AG04450 (cell line): ENCODE measurements at places on chromosomes 7 and 10.

DNA sequence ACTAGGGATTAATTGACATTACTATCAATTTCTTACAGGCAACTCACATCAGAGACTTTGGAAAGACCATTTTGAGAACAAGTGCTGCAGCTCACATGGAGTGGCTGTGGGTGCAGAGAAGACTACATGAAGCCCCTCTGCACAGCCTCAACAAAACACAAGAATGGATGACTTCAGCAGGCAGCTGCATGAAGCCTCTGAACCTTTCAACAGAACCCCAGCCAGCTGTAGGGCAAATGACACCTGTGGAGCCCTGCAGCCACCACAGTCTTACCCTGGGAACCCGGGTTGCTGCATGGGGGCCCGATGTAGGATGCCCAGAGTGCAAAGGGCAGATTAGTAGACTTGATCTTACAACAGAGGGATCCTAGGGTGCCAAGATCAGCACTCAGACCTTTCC, 62.0 kb upstream of the CAMK2B start:
- no peak for DNase-seq

DNA sequence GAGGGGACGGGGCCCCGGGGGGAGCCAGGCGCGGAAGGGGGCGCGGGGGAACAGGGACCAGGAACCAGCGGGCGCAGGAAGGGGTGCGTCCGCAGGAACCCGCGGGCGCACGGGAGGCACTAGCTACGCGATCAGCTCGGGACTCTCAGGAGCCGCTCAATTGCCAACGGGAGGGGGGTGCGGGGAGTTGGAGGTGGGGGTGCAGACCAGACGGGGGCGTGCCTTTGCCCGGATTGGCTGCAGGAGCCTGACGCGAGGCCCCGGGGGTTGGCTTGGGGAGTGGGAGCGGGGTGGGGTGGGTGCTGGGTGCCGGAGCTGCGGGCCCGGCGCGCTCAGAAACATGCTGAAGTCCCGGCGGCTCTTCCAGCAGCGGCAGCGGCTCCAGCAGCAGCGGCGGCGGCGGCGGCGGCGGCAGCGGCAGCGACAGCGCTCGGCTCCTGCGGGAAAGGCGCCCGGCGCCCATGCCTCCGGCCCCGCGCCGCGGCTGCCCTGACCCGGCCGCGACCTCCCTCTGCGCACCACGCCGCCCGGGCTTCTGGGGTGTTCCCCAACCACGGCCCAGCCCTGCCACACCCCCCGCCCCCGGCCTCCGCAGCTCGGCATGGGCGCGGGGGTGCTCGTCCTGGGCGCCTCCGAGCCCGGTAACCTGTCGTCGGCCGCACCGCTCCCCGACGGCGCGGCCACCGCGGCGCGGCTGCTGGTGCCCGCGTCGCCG, at the start of gene ADRB1:
ADRB1 (plus strand) TSS at position 335 of the 715 bp plus-strand sequence; CDS start at position 602, 267 bp downstream.
- no peak for DNase-seq

DNA sequence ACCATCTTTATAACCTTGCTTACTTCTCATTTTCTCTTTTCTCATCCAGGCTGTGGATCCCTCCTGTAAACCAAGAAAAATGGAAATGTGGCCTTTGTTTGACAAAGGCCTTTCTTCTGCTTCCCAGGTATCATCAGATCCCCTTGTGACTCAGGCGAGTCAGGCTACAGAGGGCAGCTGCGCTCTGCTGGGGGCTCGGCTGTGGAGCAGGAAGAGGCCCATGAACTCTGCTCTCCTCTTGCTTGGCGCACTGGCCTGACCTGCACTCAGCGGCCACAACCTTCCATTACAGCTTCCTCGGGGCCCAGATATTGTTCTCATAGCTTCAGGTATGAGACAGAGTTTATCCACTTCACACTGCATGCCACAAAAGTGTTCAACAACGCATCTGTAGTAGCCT, 457.6 kb upstream of the COBL start:
- DNase-seq, result no peak

DNA sequence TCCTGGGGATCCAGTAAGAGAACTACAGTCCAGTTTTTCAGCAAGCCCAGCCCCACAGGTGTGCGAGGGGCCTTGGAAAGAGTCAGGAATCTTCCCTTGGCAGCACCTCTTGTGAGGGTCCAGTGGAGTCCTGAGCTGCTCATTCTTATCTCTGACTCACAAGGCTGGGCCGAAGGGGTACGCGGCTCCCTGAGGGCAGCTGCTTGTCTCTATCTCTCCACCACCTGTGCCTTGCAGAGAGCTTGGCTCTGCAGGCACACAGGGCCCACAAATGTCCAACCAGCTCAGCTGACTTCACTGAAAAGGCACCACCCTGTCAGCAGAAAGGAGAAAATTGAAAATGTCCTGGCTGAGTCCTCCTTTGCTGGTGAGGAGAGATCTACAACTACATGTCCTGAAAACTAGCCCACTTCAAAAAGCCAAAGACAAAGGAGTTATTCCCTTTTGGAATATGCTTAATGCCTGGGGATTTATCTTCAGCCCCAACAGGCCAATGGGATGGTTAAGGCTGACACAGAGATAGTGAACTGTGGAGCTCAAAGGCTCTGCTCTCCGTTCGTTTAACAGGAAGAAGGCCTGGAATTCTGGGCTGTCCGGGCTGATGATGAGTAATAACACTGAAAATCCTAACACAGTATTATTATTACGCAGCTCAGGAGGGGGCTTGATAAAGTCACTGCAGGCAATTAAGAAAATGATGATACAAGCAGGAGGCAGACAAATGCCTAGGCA, 23.4 kb downstream of the UROS start:
- DNase-seq, result no peak

GRCh38 chr7:136874393-136875032, 6.1 kb downstream of the CHRM2 start:
- DNase-seq, result no peak

- peak; percentile 13 for DNase-seq
These were observed 73.2 kb downstream of the POT1 start for GRCh38 chr7:124856299-124856888.

DNA sequence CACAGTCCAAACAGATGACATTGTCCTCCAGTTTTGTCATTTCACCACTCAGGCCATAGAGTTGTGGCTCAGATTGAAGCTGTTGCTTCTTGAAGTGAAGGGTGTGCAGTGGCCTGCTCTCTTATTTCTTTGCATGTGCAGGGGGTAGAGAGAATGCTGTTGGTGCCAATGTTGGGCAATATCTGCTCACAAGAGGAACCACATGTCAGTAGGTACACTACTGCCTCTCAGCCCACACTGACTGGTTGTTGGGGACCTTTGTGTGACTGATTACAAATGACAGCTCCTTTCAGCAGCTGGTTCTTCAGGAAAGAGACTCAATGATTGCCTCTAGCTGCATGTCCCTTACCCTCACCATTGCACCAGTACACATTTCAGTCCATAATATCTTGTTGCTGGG, 21.9 kb upstream of the SFTPA1 start:
- DNase-seq, result no peak

GRCh38 chr10:71694567-71694968, 25.0 kb downstream of the C10orf105 start:
- no peak for DNase-seq

- no peak for DNase-seq
These were observed 219.9 kb downstream of the CELF2 start for GRCh38 chr10:11237571-11237970.

DNA sequence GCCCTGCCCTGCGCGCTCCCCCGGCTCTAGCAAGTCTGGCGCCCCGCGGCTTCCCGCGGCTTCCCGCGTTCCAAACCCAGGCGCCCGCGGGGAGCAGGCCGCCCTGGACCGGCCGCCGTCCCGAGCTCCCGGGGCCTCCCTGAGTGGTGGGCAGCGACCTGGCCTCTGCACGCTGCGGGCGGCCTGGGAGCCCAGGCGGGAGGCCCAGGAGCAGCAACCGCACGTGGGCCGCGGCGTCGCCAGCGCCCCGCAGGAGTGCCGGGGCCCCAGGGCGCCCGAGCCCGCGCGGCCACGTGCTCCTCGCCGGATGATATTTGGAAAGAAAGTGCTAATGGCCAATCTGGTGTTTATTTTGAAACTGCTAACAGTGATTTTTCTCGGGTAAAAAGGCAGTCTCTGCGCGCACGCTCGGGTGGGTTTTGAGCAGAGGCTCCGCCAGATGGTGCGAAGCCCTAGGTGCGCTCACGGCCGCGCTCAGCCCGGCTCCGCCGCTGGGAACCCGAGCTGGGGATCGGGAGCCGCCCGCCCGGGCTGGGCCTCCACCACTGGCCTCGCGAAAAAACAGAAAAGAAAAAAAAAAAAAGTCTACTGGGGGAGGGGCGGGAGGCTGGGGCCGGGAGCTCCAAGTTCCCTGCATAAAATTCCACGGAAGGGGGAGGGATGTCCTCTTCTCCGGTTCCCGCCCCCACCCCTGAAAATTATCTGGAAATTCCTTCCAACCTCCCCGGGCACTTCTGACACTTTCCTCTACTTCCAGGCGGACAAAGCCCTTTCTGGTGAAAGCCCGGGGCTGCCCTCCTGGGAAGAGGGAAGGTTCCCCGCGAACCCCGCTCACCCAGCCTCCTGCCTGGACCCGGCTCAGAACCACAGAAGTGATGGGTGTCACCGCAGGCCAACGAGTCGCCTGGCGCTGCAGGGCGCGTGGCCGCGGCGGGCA, 4.3 kb downstream of the EBF3 start:
- no peak for DNase-seq

GRCh38 chr7:126040114-126041045, 1110.8 kb upstream of the POT1 start:
- no peak for DNase-seq

GRCh38 chr10:7817576-7817975, 729 bp upstream of the TAF3 start:
- DNase-seq, result no peak

DNA sequence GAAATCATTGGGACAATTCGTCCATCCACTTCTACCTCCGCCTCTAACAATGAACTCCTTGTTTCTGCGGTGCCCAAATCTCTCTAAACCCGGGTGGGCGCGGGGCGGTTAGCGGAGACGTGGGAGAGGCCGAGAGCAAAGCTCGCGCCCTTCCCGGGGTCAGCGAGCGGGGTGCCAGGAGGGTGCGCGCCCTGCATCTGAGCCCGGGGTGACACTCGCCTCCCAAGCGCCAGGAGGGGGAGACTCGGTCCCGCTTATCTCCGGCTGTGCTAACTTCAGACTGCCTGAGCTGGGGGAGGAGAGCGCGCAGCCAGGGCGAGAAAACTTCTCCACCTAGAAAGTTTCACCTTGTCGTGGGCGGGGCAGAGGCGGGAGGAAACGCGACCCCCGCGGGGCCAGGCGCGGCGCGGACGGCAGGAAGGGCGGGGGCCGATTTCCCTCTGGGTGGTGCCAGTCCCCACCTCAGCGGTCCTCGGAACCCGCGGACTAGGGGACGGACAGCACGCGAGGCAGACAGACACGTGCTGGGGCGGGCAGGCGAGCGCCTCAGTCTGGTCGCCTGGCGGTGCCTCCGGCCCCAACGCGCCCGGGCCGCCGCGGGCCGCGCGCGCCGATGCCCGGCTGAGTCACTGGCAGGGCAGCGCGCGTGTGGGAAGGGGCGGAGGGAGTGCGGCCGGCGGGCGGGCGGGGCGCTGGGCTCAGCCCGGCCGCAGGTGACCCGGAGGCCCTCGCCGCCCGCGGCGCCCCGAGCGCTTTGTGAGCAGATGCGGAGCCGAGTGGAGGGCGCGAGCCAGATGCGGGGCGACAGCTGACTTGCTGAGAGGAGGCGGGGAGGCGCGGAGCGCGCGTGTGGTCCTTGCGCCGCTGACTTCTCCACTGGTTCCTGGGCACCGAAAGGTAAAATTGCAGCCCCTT, at the start of gene MET:
MET (plus strand) TSS at position 516 of the 915 bp plus-strand sequence. CDS start 26,889 bp downstream, outside the sequence.
- DNase-seq, result peak; percentile 21

DNA sequence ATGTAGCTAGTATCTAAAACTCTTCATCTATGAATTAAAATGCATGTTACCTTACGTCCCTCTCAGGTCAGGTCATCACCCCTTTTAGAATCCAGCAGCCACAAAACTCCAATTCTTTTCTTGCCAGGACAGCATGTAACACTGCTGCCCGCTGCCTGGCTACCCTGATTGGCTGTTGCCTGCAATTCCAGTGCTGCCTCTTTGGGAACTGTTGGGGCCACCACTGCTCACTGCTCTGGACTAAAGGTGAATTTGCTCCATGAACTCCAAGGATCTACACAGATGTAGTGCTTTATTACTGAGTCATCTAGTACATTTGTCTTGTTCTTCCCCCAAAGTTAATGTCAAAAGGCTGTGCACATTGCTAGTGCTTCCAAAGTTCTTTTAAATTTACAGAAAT, 40.4 kb downstream of the SCIN start:
- no peak for DNase-seq

DNA sequence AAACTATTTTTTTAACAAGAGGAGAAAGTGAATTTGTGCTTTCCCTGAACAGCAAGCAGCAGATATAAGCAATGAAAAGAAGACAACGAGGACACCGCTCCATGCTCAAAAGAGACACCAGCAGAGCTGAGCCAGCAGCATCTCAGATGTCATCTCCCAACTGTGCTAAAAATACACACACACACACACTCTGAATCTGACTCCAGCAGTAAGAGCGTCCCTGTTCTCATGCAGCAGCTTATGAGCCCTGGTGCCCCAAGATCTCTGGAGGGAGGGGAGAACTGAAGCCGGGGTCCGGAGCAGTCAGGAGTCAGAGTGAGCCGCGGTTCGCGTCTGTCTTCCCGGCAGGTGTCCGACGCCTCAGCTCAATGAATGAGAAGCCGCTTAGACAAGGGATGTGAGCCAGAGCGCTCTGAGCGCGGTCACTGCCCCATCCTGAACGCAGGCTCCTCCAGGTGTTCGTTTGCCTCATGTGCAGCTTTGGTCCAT, 49.2 kb downstream of the SVIL start:
- no peak for DNase-seq

DNA sequence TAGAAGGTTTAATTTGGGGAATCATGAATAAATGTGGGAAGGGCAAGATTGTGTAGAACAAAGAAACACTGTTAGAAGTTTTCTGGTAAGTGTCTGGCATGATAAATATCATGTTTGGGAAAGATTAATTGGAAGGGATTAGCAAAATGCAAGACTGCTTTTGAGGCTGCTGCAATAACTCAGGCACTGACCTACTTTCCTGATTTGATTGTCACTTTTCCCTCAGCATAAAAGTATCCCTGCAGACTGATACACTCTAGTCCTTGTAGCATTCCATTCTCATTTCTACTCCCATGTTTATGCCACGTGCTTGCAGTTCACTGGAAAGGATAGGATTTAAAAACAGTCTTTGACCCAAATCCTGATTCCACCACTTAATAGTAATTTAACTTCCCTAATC, 303.3 kb upstream of the SEMA3A start:
- no peak for DNase-seq

DNA sequence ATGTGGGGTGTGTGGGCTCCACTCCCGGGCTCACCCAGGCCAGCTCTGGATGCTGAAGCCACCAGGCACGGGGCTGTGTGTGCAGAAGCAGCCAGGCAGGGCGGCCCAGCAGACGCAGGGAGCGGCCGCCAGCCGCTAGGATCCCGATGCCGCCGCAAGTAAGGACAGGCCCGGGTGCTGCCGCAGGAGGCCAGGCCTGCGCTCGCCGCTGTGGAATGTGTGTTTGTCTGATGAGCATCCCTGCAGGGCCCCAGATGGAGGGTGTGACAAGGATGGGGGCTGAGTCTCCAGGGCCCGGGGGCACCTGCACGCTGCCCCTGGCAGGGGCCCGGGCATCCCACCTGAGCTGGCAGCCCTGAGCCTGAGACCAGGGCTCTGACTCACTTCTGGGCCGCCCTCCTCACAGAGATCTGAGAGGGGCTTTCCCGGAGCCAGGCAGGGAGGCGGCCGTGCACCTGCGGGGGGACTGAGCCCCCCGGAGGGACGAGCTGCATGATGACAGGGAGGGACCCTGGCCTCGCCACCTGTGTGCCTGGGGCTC, 101.5 kb downstream of the FOXL3 start:
- no peak for DNase-seq

GRCh38 chr7:90749774-90750173, 153.7 kb downstream of the CDK14 start:
- DNase-seq, result no peak
